ENCODE measurements at places on chromosomes 4 and X. TPM values are rescaled to one million over a fixed set of nuclear protein-coding genes. Genes with fewer than 3 reads are reported as not detected.

Gene NEXMIF
- total RNA-seq: 2.2 TPM

GRCh38 chr4:36904823-36905222, 339.7 kb upstream of the NWD2 start:
- no peak for DNase-seq

DNA sequence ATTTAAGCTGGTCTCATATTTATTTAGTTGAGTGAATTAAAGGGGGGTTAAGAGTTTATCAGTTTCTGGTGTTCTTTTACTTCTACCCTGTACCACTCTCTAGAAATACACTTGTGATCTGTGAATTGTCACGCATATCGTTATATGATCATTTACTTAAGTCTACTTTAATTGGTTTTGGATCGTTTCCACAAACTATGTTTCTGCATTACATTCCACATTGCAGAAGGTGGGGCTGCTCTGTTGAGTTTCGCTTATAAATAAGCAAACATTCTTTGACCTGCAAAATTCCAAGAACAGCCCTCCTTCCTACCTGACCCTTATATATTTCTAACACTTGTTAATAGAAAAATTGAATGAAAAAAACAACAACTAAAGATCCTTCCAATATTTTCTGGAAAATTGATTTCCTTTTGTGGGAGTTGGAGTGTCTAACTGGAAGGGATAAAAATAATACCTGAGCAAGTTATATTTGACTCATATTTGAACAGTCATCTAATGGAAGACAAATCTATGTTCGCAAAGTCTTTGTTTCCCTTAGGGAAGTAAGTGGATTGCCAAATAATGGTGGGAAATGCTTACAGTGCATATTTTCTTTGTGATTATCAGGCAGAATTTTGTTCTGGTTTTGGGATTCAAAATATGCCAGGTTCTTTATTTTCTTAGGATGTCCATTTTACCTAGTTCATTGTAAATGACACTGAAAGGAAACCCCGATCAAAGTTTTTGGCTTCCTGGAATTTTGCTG, 152.7 kb downstream of the RELL1 start:
- no peak for DNase-seq

GRCh38 chr4:106172861-106173260, 143.1 kb downstream of the TBCK start:
- DNase-seq: no peak

DNA sequence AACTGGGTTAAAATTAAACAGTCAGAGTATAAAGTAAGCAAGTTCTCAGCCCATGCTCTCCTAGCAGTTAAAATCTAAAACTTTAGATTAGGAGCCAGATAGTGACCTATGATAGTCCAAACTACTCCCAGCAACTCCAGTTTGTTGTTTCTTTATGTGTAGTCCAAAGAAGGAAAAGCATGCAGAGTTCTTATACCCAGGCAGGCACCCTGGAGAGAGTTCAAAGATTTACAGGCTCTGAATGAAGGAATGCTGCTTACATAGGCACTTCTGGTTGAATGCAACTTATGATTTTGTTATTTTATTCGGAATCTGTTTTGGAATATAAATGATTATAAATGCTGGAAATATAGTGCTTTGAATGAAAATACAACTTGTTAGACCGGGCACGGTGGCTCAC, 67.2 kb downstream of the GPAT3 start:
- DNase-seq: no peak

GRCh38 chr4:101020956-101021355, 326.4 kb downstream of the PPP3CA start:
- DNase-seq: no peak

All from thoracic aorta (tissue), 2 donors.